ENCODE measurements at places on chromosomes 13 and 19. TPM values are rescaled to one million over a fixed set of nuclear protein-coding genes. Genes with fewer than 3 reads are reported as not detected.

Gene DZIP1
- total RNA-seq, result 49.2 TPM

Gene SLC17A7
- total RNA-seq, result 0.16 TPM

Gene ZNF547
- total RNA-seq, result 3.6 TPM

Gene TMIGD2
- total RNA-seq, result not detected

Gene MAMSTR
- total RNA-seq, result 0.55 TPM

Gene HRC
- not detected for total RNA-seq

Gene ZNF627
- 20.5 TPM for total RNA-seq

Gene CATSPERD
- not detected for total RNA-seq

Gene GJA3
- 0.72 TPM for total RNA-seq

Gene CGB2
- 2.9 TPM for total RNA-seq
